ENCODE measurements at places on chromosomes 7 and 10.

DNA sequence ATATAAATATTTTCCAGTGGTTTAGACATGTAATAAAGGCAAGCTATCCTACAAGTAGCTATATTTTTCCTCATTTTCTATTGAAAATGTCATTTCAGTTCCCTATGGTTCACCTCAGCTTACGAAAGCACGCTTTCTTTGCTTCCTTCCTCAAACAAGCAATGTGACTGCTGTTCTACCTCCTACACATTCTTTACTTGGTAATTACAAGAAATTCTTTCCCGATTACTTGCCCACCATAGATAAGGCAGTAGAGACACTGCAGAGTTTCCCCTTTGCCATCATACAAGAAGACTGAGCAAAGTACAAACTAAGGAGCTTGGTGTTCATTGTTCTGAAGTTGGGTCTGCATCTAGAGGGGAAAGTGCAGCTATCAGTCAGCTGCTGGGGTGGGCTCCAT lies 249.4 kb downstream of the CRPPA start:
- no peak for DNase-seq

DNA sequence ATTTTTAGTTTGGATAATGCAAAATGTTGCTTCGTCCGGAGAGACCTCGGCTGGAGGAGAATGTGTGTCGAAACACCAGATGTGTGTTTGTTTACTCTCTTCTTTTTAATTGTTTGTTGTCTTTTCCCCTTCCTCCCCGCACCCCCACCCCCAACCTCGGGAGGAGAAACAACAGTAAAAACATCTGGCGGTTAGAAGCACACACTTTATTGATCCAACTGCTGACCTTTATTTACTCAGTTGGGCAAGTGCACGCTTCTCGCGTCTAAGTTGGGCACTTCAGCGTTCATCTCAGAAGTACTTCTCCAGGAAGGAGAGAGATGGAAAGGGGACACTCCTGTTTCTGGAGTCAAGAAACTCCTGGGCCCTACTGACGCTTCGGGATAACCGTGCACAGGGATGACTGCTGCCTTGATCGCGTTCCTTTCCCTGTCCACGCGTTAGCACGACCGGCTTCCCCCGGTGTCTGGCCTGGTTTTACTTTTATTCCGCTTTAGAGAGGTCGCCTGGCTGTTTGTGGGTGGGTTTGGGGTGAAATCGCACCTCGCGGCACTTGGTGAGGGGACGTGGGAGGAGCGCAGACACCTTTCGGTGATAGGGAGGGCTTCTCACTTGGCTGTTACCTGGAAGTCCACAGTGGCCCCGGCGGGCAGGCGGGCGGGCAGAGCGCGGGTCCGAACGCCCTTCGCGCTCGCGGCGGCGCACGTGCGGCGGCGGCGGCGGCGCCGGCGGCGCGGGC lies 168.3 kb upstream of the PPP1R3A start:
- peak; percentile 26 for DNase-seq

DNA sequence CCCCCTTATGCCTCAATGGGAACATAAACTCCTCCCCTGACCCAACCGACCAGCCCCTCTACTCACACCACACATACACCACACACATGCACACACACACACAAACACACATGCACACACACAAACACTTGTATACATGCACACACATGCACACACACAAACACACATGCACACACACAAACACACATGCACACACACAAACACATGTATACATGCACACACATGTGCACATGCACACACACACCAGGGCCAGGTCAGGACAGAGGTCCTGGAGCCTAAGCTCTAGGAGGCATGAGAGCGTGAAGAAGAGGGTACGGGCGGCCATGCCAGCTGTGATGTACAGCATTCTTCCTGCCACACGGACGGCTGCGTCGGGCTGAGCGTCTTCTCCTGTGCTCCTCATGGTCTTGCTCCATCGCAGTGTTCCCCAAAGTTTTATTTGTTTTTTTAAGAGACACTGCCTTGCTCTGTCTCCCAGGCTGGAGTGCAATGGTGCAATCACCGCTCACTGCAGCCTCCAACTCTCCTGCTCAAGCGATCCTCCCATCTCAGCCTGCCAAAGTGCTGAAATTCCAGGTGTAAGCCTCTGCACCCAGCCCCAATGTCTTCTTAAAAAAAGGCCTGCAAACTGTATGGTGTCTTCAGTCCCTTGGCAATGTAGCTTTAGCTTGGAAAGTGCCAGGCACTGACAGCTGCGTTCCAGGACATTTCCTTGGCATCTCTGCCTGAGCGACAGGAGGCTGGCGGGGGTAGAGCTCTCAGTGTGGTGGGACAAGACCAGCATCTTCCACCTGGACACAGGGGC lies 38.8 kb upstream of the INPP5A start:
- DNase-seq: no peak

GRCh38 chr10:30284865-30285594 lies 64.0 kb downstream of the MTPAP start:
- no peak for DNase-seq

- DNase-seq: peak; percentile 46
These were observed 93.5 kb downstream of the CREM start for GRCh38 chr10:35219891-35220890.
